CD4-positive, alpha-beta T cell (primary cell): ENCODE measurements at places on chromosomes 5 and 9.

DNA sequence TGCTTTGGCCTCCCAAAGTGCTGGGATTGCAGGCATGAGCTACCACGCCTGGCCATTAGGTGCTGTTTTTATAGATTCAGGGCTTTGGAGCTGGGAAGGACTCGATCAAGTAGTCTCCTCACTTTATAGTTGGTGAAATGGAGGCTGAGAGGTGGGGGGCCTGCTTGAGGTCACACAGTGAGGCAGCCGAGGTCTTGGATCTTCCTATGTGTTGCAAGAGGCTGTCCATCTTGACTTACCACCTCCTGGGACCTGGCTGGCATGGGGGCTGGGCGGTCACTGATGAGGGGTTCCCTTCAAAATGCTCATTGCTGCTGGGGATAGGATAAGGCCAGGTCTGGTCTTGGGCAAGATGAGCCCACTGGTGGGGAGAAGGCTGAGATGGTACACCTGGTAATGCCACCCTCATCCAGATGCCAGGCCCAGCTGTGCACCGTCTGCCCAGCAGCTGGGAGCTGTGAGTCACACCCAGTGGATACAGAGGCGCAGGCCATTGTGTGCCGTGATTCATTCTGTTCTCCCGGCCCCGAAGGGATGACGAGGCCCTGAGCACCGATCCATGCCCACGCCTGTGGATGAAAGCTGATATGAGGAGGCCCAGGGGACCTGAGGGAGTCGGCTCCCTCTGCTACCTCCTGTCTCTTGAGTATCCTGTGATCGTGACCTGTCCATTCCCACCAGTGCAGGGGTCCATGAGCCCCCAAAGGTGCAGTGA lies 10.5 kb upstream of the NDST1 start:
- DNase-seq, result no peak

- no peak for DNase-seq
These were observed 406.9 kb upstream of the NMUR2 start for GRCh38 chr5:152811988-152812387.

- DNase-seq, result no peak
These were observed 175.1 kb downstream of the CCDC192 start for GRCh38 chr5:127878174-127878750.

DNA sequence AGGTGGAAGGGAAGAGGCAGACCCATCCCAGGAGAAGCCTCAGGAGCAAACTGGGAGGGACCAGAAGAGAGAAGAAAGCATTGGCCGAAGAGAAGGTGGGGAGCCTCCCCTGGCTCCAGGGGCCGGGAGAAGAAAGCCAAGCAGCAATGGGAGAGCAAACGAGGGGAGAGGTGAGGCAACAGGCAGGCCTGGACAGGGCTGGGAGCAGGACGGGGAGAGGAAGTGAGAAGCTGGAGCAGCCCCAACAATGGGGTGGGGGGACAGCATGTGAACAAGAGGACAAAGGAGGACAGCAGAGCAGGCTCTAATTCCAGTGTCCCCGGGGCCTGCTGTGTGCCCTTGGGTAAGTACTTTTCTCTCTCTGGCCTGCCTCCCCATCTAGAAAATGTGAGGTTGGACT lies 115.3 kb downstream of the PSD2 start:
- no peak for DNase-seq

- DNase-seq, result no peak
These were observed 443.4 kb downstream of the NTRK2 start for GRCh38 chr9:85112933-85113418.

DNA sequence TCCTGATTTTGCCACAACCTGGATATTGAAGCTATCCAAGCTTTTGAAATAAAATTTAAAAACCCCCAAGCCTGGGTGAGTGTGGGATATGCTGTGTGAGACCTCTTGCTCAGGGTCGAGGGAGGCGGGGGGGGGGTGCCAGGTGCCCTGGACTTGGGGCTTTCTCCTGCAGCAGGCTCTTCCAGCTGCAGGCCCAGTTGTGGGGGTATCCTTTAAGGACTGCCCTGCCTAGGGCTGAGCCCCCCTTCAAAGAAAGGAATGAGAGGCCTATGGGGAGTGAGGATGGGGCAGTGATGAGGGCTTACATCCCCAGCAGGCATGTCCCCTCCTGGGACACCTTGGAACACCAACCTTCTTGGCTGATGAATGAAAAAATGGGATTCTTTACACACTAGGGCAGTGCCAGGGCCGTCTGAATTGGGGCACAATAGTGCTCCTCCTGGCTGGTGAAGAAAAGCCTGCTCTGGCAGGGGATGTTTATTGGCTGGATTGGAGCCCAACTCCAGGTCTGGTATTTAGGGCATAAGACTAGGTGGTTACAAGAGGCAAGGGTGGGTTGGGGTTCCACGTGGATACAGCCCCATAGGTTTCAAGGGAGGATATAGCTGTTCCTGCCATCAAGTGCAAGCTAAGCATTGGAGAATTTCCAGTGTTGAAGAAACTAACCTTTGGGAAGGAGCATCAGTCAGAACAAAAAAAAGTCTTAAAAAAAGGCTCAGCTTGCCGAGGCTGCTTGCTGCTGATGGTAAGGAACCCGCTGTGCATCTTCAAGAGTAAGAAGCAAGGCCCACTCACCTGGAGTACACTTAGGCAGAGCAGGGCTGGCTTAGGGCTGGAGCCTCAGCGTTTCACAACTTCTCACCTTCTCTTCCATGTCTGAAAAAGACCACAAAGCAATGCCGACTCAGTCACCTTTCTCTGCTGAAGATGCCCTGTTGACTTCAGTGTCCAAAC lies 7.0 kb downstream of the HNRNPAB start:
- DNase-seq, result no peak

DNA sequence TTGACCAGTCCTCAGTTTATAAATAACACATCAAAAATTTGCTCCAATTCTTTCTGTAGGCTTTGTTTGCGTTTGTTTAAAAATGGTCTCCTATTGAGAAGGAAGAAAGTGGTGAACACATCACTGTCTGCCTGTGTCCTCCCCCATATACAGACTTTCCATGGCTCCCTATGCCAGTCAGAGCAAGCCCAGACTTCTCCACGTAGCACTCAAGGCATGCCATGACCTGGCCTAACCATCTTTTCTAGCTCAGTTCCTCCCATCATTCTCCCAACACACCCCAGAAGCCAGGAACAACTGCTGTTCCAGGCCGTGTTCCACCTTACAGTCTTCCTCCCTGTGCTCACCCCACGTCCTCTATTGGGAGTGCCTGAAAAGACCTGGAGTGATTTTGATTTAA lies 129.6 kb upstream of the ZNF618 start:
- DNase-seq, result no peak
